Posterior cingulate gyrus (tissue), 11 donors: ENCODE measurements at places on chromosomes 5 and 9.

DNA sequence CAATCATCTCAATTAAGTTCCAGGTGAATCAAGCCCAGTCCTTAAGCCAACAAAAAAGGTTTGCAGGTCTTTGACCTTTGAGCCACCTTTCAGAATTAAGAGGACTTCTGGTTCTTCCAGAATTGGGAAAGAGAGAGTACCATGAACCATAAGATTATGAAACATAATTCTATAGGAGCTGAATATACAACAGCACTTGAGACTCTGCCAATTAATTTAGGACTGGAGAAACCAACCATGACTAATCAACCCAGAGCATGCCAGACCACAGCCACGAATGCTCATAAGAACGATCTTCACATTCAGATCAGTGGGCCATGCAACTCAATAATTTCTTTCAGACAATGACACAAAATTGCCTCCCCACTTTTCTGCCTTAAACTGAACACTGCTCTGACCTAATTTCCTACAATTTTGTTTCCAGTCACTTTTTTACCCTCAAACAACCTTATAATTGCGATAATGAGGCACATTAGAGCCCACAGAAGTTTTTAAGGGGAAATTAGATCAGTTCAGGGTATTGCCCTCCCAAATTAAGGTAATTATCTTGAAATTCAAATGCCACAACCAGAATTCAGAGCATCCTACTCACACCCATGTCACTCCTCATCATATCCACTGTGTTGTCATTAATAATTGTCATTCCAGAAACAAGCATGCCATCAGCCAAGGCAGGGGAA lies 213.4 kb downstream of the ATPSCKMT start:
- no peak for DNase-seq

DNA sequence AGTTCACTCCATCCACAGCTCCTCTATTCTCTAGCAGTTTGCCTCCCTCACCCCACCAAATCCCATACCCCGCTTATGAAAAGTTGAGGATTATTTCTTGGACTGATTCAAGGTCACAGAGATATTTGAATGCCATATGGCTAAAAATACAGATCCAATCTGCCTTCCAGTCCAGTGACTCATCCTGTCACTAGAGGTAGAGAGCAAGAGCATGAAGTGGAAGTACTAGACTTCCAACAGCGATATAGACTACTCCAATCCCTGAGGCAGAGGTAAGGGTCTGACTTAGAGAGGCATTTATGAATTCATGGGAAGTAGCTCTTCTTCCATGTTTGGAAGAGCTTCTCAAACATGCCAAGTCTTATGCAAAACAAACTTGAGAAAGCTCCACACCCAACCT lies 72.4 kb upstream of the CCL21 start:
- no peak for DNase-seq

- no peak for DNase-seq
Measured at GRCh38 chr5:32290922-32291321, 21.8 kb downstream of the MTMR12 start.

GRCh38 chr5:170753311-170753710 lies 30.2 kb upstream of the GABRP start:
- no peak for DNase-seq

DNA sequence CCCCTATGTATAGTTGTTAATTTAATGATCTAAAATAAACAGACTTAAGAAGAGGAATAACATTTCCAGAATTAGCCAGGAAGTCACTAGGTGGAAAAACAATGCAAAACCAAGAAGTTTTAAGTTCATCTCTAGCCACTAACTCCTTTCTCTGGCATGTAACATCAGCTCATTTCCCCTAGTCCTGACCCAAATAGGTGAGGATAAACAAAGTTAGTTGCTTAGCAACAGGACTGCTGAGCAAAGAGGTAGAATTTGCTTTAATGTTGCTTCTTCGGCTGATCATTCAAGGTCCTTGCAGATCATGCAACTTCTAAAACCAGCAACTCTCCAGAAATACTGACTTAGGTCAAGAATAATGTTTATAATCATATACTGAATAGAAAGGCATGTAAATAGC lies 675.8 kb downstream of the CETN3 start:
- DNase-seq = no peak
